ENCODE measurements at places on chromosomes 3 and 15.

DNA sequence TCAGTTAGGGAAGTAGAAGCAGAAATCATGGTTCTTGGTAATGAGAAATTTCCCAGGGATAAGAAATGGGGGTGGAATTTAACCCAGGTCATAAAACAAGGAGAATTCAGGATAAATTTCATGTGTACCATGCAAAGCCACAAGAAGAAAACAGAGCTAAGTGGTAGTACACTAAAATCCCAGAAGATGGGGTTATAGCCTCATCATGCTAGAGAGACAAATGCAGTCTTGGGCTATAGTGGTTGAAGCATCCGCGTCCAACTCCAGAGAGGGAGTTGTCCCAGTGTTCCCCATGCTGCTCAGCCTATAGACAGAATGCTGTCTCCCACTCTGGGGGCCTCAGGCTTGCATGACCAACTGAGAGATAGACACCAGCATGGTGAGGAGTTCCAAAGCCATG lies 36.2 kb upstream of the CLRN1 start:
- no peak for DNase-seq

DNA sequence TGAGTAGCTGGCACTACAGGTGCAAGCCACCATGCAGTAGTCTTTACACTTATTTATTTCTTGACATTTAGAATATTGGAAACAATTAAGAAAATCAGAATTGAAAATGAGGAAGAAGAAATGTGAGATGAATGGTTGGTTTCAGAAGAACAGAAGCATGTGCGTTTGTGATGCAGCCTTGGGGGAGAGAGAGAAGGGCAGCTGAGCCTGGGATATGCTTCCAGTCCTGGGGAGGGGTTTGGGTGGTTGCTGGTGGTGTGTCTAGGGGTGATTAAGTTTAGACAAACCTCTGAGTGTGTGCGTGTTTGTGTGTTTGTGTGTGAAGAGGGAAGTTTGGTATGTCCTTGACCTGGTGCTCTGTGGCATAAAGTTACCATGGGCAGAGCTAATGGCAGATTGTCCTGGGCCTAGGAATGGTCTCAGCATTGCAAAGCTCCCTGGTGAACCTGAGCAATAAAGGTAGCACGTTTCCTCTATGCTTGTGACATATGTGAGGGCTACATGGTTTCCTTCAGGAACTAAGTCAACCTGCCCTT lies 35.6 kb downstream of the CTSH start:
- DNase-seq = no peak

DNA sequence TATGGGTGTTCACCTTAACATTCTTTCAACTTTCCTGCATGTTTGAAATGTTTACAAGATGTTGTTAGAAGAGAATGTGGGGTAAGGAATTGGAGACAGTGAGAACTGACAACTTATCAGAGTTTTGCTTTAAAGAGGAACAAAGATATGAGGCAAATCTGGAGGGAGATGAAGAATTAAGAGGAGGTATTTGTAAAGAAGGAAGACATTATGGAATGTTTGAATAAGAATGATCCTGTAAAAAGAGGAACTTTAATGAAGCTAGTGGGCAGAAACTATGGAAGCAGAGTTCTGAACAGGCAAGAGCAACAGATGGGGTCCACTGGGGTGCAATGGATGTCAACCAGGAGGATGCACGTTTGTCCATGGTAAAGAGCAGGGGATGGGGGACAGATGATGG lies 27.7 kb downstream of the PLD1 start:
- no peak for DNase-seq

DNA sequence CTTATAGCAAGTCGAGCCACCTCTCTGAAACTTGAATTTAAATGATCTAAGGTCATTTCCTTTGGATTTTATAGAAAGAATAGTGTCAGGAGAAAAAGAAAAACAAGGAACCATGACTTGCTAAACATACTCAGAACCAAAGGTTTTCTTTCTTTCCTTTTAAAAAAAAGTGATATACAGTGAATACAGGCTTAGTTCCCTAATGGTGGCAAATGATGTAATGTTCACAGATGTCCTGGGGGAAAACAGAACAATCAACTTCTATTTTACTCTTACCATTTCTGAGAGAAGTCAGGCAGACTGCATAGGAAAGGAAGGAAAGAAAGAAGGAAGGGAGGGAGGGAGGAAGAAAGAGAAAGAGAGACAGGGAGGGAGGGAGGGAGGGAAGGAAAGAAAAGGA lies 56.5 kb downstream of the ST6GAL1 start:
- DNase-seq = no peak

GRCh38 chr3:168102735-168103410 lies 7.1 kb upstream of the GOLIM4 start:
- DNase-seq = no peak

DNA sequence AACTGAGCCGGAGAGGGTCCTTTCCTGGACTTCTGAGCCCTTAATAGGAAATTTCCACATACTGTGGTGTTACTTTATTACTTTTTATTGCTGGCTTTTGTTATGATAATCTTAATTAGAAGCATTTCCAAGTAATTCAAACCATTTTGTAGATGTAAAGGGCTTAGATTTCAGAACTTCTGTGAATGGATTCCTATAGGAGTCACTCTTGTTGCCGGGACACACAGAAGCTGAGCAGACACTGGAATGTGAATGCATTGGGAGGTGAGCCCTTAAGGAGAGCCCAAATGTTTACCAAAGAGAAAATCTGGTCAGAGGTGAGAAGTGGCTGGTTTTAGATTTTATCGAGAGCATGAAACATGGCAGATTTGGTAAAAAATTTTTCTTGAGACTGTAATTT lies 87.4 kb downstream of the FNDC3B start:
- DNase-seq = no peak

DNA sequence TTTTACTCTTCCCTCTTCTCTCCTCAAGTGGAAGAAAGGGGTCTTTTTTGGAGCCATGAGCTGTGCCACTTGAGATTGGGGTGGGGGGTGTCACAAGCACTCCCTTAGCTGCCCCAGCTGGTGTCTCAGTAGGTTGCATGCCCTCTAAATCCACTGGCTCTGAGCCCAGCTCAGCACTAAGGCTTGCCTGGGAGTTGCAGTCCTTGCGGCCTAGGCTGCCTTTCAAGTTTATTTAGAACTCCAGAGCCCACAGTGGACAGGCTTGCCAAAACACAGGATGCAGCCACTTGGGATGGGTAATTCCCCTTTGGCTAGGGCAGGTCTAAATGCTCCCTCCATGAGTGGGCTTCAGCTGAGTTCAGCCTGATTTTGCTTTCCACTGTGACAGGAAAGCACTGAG lies 24.7 kb downstream of the C3orf20 start:
- no peak for DNase-seq

- no peak for DNase-seq
Observed at GRCh38 chr3:3089017-3089416, 21.2 kb downstream of the IL5RA start.

DNA sequence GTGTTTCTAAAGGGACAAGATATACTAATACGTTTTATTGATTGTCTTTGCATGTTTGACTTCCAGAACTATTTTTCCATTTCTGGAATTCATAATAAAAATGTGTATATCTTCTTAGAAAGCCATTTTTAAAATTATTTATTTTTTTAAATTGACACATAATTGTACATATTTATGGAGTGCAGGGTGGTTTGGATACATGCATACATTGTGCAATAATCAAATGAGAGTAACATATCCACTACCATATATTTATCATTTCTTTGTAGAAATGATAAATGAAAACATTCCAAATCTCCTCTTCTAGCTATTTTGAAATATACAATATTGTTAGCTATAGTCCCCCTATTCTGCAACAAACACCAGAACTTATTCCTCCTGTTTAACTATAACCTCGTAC lies 156.5 kb upstream of the ABI3BP start:
- no peak for DNase-seq

GRCh38 chr15:66834881-66835878 lies 133.1 kb downstream of the SMAD6 start:
- no peak for DNase-seq

DNA sequence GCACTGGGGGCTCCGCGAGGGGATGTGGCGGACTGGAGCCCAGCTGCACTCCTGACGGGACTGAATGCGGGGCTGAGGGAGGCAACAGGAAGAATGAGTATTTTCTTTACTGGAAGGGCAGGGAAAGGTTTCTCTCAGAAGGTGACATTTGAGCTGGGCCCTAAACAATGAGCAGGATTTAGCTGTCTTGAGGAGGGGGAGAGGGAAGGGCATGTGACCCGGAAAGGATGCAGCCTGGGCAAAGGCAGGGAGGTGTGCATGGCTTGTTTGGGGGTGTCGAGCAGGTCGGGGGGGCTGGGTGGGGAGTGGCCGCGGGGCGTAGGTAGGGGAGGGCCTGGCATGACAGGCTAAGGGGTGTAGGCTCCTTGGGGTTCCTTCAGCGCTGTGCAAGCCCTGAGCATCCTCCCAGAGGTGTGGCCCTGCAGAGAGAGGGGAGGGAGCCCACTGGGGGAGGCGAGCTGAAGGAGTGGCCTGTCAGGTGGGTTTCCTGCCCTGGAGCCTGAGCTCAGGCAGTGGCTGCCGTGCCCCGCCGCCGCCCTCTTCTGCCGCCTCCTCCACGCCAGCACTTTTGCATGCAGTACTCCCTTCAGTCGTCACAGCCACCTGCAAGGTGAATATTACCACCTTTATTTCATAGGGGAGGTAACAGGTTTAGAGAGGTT lies 17.2 kb upstream of the ANKDD1A start:
- DNase-seq = peak; percentile 94

GRCh38 chr3:143751643-143752178 lies 96.6 kb downstream of the SLC9A9 start:
- no peak for DNase-seq

- no peak for DNase-seq
Observed at GRCh38 chr3:1326546-1326945, 233.7 kb downstream of the CNTN6 start.

DNA sequence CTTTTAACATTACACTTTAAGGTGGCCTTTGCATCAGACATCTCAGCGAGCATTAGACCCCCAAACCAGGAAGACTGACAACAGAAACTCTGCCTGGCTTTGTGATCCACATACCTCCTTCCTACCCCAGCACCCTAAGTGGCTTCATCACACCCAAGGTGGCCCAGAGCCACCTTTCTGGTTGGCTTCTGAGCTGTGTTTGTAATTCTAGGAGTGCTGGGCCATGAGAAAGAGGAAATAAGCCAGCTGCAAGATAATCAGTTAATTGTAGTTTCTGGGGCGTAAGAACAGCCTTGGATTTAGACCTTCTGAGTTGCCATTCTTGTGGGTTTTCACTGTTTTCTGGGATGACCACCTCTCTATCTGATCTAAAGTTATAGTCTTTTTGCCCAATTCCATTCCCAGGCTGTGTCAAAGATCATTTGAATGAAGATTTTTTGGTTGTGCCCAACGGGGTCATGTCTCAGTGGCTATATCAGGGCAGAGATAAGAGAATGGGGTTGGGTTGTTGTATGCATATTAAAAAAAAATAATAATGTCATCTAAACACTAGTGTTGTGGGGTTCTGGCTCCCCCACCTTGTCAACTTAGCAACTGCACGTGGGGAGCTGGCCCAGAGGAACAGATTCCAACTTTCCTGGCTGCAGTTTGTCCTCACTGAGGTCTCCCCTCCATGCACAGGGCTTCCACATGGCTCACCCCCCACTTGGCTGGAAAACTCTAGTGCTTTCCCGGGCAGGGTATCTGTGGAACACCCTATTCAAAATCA lies 234.8 kb upstream of the WNT5A start:
- no peak for DNase-seq

- DNase-seq = no peak
Observed at GRCh38 chr15:67859331-67859946, 19.6 kb upstream of the RNU6-1 start.

DNA sequence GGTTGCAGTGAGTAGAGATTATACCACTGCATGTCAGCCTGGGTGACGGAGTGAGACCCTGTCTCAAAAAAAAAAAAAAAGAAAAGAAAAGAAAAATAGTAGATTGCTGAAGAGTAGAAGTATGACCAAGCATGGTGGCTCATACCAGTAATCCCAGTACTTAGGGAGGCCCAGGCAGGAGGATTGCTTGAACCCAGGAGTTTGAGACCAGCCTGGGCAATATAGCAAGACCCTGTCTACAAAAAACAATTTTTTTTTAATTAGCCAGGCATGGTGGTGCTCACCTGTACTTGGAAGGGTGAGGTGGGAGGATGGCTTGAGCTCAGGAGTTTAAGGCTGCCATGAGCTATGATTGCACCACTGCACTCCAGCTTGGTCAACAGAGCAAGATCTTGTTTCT lies 2.5 kb downstream of the NKTR start:
- DNase-seq = no peak

- DNase-seq = no peak
Observed at GRCh38 chr3:16289144-16289889, 24.3 kb downstream of the OXNAD1 start.

DNA sequence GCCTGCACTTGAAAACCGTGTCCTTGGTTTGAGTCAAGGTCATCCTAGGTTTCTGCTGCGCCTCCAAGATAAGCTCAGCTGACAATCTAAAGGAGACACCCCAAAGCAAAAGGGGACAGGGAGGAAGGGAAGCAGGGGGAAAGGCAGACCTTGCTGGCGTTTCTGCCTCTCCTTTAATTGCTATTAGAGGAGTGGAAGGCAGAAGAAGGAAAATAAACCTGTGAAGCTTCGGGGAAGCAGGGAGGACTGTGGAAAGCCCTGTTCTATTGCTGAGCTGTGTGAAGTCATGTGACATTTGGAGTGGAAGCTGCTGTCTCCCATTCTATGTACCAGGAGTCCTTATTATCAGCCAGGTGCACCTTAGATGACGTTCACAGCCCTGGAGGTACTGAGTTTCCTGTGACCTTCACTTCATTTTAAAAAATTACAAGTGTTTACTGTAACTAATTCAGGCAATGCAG lies 21.5 kb upstream of the CHD2 start:
- DNase-seq = no peak

GRCh38 chr15:81163961-81164800 lies 30.1 kb downstream of the CFAP161 start:
- no peak for DNase-seq

- no peak for DNase-seq
Observed at GRCh38 chr15:28934645-28935044, 48.9 kb downstream of the APBA2 start.

GRCh38 chr3:176663837-176664831 lies 533.1 kb downstream of the TBL1XR1 start:
- DNase-seq = no peak

GRCh38 chr3:15180042-15180611 lies 25.9 kb upstream of the CAPN7 start:
- no peak for DNase-seq

GRCh38 chr15:94509259-94509658 lies 277.9 kb downstream of the MCTP2 start:
- no peak for DNase-seq

DNA sequence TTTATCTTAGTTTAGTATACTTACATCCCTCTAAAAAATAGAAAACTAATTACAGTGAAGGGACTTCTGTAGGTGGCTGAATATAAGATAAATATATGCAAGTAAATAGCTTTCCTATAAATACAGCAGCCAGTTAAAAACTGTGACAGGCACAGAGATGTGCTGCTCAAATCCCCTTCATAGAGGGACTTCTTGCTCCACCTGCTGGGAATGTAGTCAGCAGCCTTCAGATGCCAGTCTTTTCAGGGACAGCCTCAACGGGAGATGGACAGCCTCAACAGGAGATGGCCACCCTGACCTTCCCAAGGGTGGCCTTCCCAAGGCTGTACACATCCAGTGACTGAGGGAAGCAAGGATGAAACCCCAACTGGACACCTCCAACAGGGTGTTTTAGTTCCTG lies 15.7 kb upstream of the PRR23E start:
- no peak for DNase-seq
